ENCODE measurements at places on chromosomes 5 and 9.

DNA sequence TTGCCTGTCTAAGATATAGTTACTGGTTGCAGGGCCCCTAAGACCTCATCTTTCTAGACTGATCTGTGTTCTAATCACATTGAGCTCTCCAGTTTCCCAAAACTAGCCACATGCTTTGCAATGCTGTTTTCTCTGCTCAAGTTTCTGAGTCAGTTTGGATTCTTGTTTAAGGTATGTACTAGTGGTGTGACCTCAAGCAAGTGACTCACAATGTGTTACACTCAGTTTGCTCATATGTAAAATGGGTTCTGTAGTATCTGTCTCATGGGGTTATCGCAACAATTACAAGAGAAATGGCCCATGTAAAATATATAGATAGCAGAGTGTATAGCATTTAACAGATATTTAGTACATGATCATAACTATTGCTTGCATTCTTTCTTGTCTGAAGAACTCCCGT lies 153.1 kb upstream of the ELL2 start:
- DNase-seq: no peak

- peak; percentile 26 for DNase-seq
Measured at GRCh38 chr9:75238311-75238976, 150.1 kb downstream of the OSTF1 start.

DNA sequence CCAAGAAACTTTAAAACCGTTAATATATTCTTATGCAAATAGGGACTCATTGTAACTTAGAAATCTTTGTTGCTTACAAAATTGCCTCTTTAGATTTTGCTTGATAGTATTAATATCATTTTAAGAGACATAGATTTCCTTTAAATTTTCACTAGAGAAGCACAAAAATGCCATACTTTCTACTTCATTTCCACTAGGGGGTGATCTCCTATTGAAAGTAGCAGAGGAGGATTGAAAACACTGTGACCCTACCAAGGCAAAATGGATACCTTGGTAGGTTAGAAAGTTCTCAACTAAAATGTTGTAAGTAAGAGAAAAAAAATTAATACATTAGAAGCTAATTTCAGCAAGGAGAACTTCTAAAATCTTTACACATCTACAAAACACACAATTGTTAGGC lies 204.9 kb downstream of the CHSY3 start:
- DNase-seq: no peak

DNA sequence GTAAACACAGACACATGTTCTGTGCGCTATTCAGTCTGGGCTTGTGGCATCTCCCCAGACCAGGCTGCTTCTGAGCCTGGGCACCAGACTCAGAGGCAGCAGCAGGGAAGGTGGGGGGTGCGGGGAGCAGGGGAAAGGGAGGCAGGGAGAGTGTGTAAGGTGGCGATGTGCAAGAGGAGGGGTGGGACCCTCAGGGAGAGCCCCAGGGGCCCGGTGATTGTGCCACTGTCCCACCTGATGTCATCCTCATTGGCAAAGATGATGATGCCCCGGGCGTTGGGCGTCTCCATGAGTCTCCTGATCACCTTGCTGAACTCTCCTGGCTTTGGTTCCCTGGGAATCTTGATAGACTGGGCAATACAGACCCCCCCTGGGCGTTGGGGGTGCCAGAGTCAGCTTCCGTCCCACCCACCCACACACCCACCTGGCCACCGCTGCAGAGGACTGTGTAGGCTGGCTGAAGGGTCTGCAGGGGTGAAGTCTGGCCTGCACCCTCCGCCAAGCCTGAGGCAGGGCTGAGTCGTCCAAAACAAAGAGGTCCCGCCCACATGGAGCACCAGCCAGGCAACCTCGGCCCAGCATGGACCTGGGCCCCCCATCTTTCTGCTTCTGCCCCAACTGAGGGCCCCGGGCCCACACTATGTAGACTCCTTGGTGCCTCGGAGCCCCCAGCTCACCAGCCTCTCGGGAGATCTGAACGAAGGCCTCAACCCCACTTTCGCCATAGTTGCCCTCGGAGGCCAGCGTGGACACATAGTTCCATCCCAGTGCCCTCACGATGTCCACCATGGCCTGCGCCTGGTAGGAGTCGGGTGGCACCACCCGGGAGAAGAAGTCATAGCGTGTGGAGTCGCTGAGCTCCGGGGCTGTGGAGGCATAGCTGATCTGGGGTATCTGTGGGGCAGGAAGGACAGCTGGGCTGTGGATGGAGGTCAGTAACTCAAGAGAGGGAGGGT lies 3.7 kb downstream of the GRM6 start:
- no peak for DNase-seq

GRCh38 chr5:178389796-178390195 lies 157.2 kb upstream of the PHYKPL start:
- DNase-seq: no peak

DNA sequence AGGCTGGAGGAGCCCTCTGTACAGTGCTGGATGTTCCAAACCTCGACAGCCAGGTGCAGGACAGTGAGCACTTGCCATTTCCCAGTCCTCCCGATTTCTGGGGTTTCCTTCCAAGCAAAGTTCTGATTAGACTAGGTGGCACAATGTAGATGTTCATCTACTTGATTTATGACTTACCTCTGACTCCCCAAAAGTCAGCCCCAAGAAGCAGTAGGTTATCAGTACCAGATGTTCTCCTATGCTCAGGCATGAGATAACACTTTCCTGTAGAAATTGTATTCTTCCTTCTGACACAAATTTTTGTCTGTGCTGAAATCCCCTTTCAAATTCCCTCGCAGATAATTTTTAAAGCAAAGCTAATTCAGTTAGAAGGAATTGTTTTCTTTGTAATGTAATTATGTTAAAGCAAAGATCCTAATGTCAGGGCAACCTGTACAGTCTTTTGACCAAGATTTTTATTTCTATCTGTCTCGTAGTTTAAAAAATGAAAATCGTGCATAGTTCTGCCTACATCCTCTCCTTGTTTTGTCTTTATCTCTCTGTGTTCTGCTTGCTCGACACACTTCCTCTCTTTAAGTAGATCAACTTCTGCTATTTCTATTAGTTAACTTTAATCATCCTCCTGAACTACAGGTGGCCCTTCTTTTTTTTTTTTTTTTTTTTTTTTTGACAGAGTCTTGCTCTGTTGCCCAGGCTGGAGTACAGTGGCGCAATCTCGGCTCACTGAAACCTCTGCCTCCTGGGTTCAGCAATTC lies 102.4 kb upstream of the PJA2 start:
- no peak for DNase-seq

Data from 8988T (cell line).